ENCODE measurements at places on chromosomes 1 and 21. TPM values are rescaled to one million over a fixed set of nuclear protein-coding genes. Genes with fewer than 3 reads are reported as not detected.

The SAMD13 gene
- total RNA-seq, result 0.38 TPM

The CD1B gene
- total RNA-seq, result not detected

The CD1E gene
- not detected for total RNA-seq

DNA sequence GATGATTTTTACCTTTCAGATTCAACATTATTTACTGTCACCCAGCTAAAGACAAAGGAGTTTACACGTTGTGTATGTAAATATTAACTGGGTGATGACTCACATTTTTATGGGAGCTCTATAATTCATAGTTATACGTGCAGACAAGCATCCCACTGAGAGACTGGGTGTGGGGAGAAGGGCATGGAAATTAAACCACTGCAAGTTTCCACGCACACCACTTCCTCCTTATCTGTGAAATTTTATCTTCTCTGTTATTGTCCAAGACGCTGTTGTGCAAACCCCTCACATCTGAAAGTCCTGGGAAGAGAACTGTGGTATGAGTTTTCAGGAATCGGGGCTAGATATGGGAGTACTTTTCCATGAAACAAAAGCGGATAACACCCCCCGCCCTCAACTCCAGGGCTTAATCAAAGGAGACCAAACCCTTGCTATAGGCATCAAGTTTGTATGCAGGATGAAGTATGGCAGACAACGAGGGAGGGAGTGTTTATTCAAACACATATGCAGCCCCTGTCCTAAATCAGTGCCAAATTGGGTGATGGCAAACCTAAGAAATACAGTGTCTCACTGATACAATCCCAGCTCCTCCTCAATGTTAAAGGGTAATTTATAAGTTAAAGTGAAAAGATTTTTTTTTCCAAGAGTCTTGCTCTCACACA is 23.3 kb upstream of the DPT start:
- no peak overlapping the region for H3K27ac ChIP-seq
- no peaks in the 10 kb centered on the region for H3K4me1 ChIP-seq
- H3K27me3 ChIP-seq, result peaks cover 21% of the 10 kb centered on the region
- no peak overlapping the region for H3K4me3 ChIP-seq
- H3K36me3 ChIP-seq, result no peaks in the 10 kb centered on the region

- H3K4me1 ChIP-seq, result no peaks in the 10 kb centered on the region
- DNase-seq, result no peak
- peaks cover 2% of the 10 kb centered on the region for H3K27me3 ChIP-seq
- H3K36me3 ChIP-seq, result no peaks in the 10 kb centered on the region
- no peak overlapping the region for H3K27ac ChIP-seq
- H3K4me3 ChIP-seq, result no peak overlapping the region
Measured at GRCh38 chr21:37971390-37971950, 55.2 kb upstream of the KCNJ6 start.

DNA sequence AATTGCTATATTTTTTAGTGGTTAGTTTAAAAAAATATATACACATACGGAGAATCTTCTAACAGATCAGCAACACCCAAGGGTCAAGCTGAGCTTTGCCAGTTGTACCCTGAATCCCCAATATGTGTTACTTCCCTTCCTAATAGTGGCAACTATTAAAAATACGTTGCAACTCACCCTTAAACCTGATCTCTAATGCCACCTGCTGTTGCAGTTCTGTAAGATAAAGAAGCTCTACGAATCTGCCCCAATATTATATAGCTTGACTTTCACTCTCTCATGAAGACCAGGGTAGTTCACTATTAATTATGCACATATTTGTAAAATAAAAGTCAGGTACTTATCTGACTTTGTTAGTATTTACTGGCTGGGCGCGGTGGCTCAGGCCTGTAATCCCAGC is 58.4 kb downstream of the ASH1L start:
- H3K27ac ChIP-seq, result no peak overlapping the region
- H3K4me3 ChIP-seq, result no peak overlapping the region
- H3K36me3 ChIP-seq, result no peaks in the 10 kb centered on the region
- no peak for DNase-seq

DNA sequence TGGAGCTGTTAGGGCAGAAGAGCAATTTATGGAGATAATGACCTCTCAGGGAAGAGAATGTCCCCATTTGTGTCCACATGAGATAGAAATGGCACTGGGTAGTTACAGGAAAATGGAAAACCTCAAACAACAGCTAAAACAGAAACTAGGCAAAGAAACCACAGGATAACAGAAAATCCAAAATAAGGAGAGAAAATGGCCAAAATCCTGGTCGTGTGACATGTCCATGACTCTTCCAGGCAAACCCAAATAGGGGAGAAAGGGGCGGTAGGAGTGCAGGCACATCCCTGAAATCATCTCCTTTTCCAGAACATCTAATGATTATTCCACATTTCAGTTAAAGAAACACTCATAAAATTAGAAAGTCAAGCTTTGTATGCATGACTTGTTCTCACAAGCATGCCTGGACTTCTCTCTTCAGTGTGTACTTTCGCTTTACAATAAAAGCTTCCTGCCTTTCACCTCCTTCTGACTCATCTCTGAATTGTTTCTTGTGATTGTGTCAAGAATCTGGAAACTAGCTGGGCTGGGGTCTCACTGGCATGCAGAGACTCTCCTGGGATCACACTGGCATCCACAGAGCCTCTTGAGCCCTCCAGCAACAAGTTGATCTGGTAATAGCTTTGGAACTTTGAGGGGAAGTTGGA is 171.4 kb upstream of the ZP4 start:
- H3K4me1 ChIP-seq, result no peaks in the 10 kb centered on the region
- DNase-seq, result no peak
- no peaks in the 10 kb centered on the region for H3K27me3 ChIP-seq
- no peak overlapping the region for H3K4me3 ChIP-seq
- no peak overlapping the region for H3K27ac ChIP-seq

DNA sequence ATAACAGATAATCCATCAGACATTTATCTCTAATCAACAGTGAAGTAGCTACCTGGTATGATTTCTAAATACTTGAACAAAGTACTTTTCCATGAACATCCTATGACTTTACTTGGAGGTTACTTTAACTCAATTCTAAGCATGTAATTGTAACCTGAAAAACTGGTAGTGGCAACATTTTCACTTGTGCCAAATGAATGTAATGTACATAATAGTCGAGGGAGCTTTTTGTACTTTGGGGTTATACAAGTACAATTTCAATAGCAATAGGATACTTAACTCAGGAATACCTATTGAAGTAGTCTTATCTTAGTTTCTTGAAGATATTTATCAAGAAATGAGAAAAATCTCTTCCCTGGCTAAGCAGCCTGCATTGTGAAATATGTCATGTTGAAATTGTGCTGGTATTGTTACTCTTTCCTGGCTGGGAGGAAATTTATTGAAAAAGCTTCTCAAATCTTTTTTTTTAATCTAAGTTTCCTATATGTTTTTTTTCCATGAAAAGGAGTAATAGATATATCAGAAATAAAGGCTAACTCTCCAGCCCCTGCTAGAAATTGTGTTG is 33.7 kb upstream of the CACYBP start:
- H3K36me3 ChIP-seq, result peaks cover 3% of the 10 kb centered on the region
- no peak for DNase-seq

DNA sequence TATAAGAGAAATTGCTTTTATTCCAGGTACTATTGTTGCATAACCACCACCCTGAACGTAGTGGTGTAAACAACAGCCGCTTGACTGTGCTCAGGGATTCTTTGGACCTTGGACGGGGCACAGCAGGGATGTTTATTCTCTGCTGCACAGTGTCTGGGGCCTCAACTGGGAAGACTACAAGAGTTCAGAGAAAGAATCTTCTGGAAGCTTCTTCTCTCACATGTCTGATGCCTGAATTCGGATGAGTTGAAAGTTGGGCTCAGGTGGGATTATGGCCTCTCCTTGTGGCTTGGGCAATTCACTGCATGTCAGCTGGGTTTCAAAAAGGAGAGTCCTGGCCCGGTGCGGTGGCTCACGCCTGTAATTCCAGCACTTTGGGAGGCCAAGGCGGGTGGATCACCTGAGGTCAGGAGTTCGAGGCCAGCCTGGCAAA is 19.0 kb upstream of the SSBP3 start:
- H3K4me1 ChIP-seq, result no peaks in the 10 kb centered on the region
- no peaks in the 10 kb centered on the region for H3K36me3 ChIP-seq
- H3K27ac ChIP-seq, result no peak overlapping the region
- H3K27me3 ChIP-seq, result no peaks in the 10 kb centered on the region

- no peak overlapping the region for H3K4me3 ChIP-seq
- peaks cover 2% of the 10 kb centered on the region for H3K4me1 ChIP-seq
- peak; percentile 70 for DNase-seq
- H3K27ac ChIP-seq, result no peak overlapping the region
- no peaks in the 10 kb centered on the region for H3K36me3 ChIP-seq
Measured at GRCh38 chr1:17502326-17502778, 37.1 kb upstream of the ARHGEF10L start.

DNA sequence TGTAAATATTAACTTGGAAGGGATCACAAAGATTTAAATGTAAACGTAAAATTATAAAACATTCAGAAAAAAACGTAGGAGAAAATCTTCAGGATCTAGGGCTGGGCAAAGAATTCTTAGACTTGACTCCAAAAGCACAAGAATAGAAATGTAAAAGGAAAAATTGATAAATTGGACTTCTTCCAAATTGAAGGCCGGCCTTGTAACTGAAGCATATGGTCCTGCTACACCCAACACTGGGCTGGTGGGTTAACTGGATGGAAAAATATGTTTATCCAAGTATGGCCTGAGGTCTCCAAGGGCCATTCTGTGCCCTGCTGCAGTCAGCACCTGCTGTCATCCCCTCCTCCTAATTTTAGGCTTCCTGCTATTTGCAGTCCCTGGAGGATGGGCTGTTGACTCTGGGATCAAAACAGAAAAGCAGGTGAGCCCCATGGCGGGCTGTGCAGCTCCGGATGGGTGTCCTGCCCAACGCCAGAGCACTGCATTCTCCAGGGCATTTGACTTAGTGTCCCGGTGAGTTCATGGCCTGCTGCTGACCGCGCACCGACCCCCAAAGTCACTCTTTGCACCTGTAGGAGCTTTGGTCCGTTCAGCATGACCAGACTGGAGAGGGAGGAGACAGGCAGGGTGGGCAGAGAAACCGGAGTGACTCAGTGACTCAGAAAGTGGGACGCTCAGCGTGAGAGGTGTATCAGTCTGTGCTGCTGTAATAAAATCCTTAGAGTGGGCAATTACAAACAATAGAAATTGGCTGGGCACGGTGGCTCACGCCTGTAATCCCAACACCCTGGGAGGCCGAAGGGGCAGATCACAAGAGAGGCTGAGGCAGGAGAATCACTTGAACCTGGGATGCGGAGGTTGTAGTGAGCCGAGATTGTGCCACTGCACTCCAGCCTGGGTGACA is 6.1 kb upstream of the AIRE start:
- H3K36me3 ChIP-seq, result no peaks in the 10 kb centered on the region
- H3K4me3 ChIP-seq, result no peak overlapping the region
- H3K27ac ChIP-seq, result no peak overlapping the region
- H3K27me3 ChIP-seq, result no peaks in the 10 kb centered on the region
- no peak for DNase-seq

DNA sequence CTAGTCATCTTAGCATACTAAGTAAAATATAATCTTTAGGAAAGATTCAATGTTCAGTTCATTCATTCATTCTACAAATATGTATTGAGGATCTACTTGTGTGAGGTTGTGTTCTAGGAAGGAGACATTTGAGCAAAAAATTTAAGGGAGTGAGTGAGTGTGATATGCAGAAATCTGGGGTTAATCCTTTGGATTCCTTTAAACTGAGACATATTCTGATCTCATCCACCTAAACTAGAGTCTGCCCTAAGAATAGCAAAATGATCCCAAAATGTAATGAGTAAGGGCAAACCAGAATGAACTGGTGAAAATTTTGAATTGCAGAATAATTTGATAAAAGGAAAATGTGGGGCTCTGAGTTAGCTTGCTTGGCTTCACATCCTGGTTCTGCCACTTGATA is 8.6 kb downstream of the UBE2U start:
- peaks cover 5% of the 10 kb centered on the region for H3K27me3 ChIP-seq
- no peaks in the 10 kb centered on the region for H3K4me1 ChIP-seq
- no peak overlapping the region for H3K27ac ChIP-seq
- H3K4me3 ChIP-seq, result no peak overlapping the region
- DNase-seq, result no peak

All from activated CD4-positive, alpha-beta memory T cell treated with anti-CD3 and anti-CD28 coated beads for 36 hours (primary cell).